Epithelial cell of proximal tubule (primary cell): ENCODE measurements at places on chromosomes 2 and 18.

DNA sequence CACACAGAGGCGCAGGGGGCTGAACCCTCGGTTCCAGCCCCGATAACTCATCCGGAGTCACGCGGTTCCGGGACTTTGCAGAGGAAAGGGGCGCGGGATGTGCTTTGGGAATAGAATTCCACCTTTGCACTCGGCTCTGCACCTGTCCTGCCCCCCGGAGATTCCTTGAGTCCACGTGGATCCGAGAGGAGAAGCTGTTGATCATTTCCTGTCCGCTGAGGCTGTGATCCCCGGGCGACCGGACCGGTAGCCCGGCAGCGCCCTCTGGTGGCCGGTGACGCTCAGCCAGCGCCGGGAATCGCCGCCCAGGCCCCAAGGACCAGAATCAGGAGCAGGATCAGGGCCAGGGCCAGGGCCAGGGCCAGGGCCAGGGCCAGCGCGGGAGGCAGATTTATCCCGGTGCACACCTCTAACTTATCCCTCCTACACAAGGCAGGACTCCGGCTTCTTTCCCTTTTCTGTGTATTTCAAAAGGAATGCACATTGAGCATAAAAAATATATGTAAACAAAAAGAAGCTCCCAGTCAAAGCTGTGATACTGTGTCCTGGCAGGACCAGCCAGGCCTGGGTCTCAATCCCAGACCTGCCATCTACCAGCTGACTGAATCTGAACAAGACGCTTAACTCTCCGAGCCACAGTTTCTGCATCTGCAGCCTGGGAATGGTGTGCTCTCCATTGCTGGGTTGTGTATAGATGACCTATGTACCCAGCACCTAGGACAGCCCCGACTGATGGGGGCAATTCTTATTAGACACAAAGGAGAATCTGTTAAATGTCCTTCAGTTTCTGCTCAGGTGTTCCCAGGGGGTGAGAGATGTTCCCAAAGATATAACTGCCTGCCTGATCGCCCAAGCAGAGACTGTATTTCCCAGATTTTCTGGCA lies 8.5 kb upstream of the SPATA3 start:
- DNase-seq = no peak

GRCh38 chr2:239158641-239159475 lies 242.0 kb downstream of the HDAC4 start:
- DNase-seq = no peak

GRCh38 chr18:8747440-8747937 lies 42.1 kb downstream of the MTCL1 start:
- peak; percentile 59 for DNase-seq

DNA sequence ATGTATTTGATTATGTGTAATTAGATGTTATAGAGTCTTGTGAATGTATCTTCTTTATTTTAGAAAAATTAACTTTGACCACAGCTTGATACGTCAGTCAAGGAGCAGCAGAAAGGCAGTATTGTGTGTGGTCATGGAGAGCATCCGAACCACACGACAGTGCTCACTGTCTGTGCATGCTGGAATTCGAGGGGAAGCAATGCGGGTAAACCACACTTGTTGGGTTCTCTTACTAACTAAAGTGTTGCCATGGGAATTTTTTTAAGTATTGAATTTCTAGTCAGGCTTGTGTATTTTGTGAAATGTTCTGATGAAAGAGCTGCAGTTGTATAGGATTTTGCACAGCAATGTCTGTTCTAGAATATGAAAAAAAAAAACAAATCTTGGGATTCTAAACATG lies 4.8 kb downstream of the PJVK start:
- no peak for DNase-seq

DNA sequence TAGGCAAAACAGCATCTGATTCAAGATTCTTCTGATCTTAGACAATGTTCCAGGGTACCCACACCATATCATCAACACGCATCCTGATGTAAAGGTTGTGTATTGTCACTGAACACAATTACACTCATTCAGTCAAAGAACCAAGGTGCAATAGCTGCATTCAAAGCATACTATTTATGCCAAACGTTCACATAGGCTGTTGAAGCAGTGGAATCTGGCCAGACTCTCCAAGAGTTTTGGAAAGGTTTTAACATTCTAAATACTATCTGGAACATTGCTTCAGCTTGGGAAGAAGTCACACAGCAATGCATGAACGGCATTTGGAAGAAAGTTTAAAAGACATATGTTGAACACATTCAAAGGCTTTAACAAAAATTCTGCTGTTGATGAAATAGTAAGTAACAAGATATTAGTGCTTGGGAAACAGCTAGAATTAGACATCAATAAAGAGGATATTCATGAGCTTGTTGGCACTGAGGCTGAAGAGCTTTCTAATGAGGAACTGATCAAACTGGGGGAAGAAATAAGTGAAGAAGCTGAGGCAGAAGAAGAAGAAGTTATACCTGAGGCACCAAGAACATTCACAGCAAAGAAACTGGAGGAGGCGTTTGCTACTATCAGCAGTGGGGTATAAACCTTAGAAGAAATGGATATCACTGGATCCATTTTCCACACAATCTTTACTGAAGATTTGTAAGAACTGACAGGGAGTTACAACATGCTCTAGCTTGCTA lies 47.6 kb upstream of the MSH6 start:
- DNase-seq = no peak
